ENCODE measurements at places on chromosomes 3 and 15.

GRCh38 chr15:90593499-90594158 is 63.9 kb downstream of the CRTC3 start:
- no peak for DNase-seq

DNA sequence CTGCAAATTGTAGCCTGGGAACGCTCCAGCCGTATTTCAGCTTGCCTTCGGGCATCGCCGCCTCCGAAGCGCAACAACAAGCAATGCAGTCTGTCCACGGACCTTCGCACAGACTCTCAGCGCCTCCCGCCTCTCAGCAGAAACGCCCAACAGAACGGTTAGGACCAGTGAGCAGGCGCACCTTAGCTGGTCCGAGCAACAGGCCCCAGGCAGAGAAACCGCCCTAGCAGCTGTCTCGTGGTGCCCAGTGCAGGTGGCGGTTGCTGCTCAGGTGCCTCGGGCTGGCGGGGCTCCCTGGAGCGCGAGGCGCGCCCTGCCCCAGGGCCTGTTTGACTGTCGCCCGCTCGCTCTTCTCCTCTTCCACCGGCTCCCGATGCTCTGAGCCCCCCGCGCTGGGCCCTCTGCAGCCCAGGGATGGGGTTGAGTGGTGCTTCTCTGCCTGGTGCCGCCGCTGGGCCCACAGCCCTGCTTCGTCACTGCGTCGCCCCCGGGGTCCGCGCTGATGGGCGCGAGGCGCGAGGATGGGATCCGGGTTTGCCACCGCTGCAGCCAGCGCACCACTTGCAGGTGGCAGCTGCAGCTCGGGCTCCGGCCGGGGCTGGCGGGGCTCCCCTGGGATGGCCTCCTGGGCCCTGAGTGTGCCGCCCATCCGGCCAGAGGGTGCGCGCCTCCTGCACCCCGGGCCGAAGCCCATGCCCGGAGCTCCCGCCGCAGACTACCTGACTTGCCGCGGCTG is 268.4 kb upstream of the FRG2C start:
- DNase-seq: no peak

- DNase-seq: no peak
Measured at GRCh38 chr3:185199206-185199605, 46.3 kb upstream of the C3orf70 start.

- DNase-seq: no peak
Measured at GRCh38 chr3:110479731-110480130, 591.9 kb upstream of the NECTIN3 start.

DNA sequence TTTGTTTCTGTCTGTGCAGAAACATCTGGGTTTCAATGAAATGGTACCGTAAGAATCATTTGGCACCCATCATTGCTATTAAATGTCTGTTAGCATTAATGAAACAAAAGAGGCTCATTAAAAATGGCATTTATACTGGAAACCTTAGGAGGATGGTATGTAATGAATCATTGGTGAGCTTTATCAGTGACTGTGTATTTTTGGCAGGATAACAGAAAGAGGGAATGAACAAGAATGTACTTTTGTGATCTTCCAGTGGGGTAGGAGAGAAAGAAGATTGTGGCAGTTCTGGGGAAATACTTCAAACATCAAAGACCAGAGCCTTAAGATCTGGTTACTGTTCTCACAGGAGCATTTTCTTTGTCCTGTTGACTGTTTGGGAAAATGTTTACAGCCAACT is 4.7 kb upstream of the DCBLD2 start:
- no peak for DNase-seq

- DNase-seq: peak; percentile 61
Measured at GRCh38 chr3:42300013-42300412, 34.0 kb upstream of the CCK start.

DNA sequence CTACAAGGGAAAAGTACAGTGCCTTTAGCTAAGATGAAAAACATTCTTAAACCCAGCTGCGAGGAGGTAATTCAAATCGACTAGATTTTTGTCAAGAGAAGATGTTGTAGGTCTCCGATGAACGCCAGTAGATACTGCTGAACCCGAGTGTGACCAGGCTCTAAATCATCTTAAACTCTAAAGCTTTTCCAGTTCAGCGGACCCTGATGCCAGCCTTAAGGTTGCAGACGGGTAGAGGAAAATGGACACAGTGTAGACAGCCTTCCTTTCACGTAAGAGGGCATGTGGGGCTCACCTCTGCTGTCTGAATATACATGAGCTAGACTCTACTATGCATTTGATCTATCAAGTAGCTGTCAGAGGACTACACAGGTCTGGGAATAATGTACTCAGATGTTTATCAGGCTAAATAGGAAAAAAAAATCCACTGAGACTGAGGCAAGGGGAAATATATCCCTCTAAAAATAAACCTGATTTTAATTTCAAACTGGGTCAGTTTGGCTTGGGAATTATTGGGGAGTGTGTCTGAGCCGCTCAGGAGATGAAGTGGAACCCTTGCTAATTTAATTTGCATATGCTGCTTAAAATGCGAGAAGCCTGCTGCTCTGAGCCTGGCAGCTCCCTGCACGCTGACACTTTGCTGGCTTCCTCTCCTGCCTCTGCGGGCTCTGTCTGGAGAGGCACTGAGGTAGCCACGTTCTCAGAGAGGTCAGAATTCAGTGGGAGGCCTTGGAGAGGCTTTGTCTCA is 151.9 kb downstream of the CADPS start:
- DNase-seq: no peak

DNA sequence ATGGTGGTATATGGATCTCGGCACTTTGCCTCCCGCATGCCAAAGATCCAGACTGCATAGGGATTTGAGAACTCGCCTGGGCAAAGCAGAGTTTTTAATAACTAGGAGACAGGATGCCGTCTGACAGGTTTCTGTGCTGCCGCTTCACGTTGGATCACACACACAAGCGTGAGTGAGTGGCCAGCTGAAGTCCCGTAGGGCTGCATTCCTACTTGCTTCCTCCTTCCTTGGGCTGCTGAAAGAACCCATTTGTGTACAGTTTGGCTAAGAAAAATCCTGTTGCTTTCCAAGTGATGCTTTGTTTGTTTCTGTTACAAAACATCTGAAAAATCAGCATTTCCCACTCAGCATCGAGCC is 604.3 kb upstream of the CFAP20DC start:
- no peak for DNase-seq

DNA sequence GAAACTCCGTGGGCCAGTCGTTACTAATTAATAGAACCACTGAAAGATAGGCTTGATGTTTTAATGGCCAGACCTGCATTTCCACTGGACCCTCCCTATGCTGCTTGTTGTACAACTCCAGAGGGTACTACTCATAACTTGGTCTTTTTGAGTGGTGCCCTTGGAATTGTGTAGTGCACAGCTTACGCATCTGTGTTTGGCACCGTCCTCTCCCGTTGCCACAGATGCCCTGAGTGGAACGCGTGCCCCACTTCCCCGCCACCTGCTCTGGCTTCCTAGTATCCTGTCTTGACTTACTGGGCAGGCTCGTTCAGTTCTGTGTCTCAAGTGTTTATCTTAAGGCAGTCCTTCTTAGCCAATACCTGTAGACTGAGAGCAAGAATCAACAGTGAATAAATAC is 78.7 kb downstream of the USP13 start:
- DNase-seq: no peak

- no peak for DNase-seq
Measured at GRCh38 chr3:115671761-115672455, 48.6 kb downstream of the GAP43 start.

DNA sequence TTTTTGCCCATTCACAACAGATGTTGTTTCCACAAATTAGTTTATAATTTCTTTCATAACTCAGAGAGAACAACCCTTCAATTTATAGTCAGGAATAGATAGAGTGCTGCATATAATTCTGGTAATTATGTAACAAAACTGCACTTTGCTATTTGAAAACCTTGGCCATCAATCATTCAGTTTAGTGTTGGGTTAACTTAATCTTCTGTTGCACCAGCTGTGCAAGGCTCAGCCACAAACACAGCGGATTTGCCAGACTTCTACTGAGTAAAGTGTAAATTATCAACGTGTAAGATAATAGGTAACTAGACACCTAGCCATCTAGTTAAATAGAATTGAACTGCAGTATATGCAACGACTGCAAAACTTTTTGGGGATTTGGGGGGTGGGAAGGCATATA is 1064.3 kb upstream of the EPHA6 start:
- no peak for DNase-seq

- DNase-seq: no peak
Measured at GRCh38 chr3:102443021-102443420, 8.2 kb downstream of the ZPLD1 start.

DNA sequence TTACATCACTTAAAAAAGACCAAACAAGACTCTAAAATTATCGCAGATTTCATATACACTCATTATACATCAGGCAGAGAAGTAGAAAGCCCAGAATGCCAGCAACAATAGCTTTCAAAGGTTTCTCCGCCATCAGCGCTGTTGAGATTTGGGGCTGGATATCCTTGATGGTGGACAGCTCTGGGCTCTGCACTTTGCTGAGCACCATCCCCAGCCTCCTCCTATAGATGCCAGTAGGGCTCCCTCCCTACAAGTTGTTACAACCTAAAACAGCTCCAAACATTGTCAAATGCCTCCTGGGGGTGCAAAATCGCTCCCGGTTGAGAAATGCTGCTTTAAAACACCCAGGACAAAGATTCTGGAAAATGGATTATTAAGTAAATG is 73.5 kb downstream of the ATP10A start:
- no peak for DNase-seq

DNA sequence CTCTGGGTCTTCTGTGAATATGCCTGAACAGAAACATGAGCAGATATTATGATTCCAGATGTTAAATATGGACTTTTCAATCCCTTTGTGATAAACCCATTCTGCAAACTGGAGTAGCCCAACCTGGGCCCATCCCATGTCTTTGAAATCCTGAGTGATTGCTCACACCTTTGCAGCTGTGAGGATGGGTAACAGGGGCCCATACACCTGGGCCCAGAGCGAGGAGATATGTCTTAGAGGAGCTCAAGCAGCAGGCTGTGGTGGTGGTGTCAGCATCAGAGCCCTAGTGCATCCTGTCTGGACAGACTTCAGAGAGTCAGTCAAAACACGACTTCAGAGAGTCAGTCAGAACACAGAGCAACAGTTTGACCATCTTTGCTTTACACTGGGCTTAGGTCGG is 64.9 kb upstream of the LIMD1 start:
- DNase-seq: no peak

- DNase-seq: no peak
Measured at GRCh38 chr3:128496602-128497304, 3.8 kb upstream of the GATA2 start.

- no peak for DNase-seq
Measured at GRCh38 chr3:49906073-49906743, 2.5 kb upstream of the MST1R start.

GRCh38 chr3:110733045-110733444 is 338.6 kb upstream of the NECTIN3 start:
- DNase-seq: no peak

DNA sequence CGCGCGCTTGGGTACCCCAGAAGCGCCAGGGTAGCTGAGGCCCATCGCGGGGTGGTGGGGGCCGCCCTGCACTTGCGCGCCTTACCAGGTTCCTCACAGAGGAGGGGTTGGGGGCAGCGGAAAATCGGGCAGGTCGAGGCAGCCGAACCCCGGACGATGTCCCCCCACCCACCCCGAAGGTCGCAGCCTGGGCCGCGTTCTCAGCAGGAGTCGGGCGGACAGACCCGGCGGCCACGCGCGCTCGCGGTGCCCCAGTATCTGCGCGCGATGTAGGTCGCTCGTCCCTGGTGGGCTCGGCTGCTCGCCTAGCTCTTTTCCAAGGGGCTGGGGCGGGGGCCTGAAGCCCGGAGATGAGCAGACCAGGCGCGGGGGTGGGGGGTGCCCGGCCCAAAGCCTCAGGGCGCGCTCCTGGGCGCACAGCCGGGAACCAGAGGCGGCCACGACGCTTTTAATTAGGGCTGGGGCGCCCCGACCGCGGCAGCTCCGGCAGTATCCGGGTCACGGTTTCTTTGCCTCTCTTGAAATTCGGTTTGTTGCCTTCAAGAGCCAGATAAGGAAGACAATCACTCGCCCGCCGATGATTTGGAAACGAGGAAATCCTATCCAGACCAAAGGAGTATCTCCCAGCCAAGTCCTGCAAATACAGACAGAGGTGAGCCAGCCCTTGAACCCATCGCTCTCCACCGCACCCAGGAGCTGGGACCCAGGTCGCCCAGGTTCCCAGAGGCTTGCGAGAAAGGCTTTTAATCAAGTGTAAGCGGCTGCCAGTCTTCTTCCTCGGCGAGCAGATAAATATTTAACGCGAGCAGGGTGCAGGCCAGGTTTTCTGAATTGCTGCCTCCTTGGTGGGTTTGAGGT is 4.6 kb downstream of the SKOR1 start:
- DNase-seq: no peak

DNA sequence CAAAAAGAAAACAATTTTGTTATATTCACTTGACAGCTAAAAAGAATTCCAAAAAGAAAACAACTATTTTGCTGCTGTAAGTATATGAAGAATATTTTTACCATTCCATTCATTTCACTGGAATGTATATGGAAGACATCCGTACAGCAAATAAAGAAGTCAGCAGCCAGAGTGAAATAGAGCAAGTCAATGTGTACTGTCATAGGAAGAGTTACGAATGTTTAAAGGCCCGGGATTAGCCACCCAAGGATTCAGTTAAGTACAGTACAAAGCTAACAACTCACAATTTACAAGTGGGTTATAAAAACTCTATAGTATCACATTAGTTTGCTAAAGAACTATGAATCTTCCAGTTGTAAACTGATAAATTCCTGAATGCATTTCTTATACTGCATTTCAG is 14.4 kb upstream of the XXYLT1 start:
- no peak for DNase-seq

DNA sequence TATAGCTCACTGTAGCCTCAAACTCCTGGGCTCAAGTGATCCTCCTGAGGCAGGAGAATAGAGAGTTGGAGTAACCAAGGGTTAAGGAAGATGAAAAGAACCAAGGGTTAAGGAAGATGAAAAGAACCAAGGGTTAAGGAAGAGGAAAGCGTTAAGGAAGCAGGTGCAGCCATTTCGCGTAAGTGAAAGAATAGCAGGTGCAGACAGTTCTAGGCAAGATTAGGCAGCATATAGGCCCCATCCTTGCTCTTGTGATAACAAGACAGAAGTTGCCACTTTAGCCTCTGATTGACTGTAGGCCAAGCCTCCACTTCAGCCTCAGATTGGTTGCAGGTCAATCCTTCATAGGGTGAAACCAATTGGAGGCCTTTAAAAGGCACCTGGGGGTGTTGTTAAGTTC is 677.4 kb downstream of the PDCD6IP start:
- no peak for DNase-seq

DNA sequence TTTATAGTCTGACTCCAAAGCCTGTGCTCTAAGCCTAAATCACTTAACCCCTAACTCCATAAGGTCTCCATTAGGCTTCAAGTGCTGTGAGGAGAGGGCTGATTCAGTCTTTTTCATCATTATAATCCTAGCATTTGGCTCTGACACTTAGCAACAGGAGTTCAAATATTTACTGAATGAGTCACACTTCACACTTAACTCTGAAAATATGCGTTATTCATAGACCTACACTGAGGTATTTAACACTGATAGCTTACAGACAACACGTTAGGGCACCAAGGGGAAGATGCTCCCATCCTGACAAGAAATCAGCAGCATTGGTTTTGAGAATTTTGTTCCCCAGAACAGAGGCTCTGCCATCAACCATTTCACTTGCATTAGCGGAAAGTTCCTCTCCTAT is 53.5 kb downstream of the MSL2 start:
- no peak for DNase-seq
